CD4-positive, alpha-beta T cell treated with Interleukin-21 for 1 hour (primary cell): ENCODE measurements at places on chromosomes 13 and 19.

DNA sequence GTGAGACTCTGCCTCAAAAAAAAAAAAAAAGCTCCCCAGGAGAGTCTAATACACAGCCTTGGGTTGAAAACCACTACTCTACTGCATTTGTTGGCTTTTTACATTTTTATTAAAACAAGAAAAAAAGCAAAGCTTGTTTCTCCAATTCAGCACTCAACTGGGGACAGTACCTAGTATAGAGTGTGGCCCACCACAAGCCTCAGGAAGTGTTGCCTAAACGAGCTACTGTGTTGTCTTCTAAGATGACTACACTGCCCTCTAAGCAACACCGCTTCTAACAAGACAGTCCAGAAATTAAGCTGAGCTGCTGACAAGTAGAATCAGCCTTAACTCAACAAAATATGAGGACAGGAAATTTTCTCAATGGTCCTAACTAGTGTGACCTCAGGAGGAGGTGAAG lies 522.2 kb downstream of the FGF9 start:
- DNase-seq = no peak

- DNase-seq = no peak
Measured at GRCh38 chr19:755063-755462, 4.2 kb downstream of the MISP start.

- DNase-seq = no peak
Measured at GRCh38 chr19:57825511-57825910, 4.6 kb upstream of the ZNF587B start.

DNA sequence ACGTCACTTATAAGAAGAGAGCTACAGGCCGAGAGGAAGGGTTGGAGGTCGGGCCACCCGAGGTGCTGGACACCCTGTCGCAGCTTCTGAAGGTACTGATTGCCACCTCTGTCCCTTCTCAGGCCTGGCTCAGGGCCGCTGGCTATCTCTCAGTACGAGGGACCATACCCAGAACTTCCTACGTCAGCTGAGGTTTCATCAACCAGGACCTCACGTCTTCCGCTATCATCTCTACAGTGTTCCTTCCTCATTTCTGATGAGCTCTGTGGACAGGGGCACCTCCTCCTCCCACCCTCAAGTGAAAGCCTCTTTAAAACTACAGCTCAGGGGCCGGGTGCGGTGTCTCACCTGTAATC lies 58.2 kb upstream of the USE1 start:
- no peak for DNase-seq

DNA sequence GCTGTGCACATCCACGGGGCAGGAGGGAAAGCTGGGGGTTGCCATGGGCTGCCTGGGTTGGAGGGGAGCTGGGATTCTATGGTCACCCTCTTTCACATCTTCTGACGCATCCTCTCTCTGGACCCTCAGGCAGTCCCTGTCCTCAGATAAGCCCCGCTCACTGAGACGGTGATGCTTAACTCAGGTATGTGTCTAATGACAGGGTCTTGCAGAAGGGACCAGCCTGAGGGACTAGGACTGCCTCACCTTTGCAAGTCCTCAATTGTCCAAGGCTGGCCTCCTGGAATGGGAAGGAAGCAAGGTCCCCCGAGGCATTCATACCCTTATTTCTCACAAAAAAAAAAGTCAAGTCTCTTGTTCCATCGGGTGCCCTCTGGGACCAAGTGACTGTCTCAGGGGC lies 37.7 kb upstream of the CCNE1 start:
- DNase-seq = no peak

DNA sequence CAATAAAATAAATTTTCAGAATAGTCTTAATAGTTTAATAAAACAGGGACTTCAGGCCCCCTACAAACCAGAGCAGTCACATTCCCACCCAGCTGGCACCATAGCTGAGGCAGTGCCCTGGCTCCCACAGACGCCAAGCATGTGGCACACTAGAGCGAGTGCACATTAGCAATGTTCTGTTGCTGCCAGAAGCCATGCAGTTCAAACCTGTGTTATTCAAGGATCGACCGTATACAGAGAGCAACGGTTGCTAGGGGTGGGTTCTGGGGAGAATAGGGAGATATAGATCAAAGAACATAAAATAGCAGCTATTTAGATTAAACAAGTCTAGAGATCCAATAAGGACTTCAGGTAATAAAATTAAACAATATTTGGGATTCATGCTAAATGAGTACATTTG lies 419.3 kb upstream of the KLHL1 start:
- no peak for DNase-seq

GRCh38 chr19:33063356-33063752 lies 1.3 kb downstream of the RHPN2 start:
- no peak for DNase-seq

DNA sequence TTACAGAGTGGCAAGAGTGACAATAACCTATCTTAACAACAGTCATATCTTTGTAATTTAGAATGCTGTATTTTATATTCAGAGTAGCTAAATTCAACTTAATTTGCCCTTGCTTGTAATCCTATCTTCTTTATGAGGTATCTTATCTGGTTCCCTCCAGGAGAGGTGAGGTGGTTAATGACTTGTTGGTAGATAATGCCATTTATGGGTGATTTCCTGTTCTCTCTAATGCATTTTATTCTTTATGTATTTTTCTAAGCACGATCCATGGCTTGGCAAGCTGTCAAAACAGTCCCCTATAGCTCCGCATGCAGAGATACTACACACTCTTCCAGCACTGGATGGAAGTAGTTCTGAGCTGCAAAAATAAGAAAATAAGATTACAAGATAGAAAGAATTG lies 267.9 kb downstream of the LMO7 start:
- DNase-seq = no peak

DNA sequence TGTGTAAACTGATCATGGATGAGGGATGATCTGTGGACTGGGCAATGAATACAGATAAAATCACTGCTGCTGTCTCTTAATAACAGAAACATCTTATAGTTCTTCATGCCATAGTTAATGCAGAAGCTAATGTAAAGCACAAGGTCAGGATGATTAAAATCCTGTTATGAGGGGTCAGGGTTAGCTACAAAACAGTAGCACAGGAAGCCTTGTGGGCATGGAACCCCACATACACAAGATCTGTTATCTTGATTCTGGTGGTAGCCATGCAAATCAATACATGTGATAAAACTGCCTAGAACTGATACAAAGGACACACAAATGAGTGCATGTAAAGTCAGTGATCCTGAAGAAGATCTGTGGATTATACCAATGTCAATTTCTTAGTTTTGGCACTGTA lies 96.4 kb downstream of the KLF12 start:
- DNase-seq = peak; percentile 23

DNA sequence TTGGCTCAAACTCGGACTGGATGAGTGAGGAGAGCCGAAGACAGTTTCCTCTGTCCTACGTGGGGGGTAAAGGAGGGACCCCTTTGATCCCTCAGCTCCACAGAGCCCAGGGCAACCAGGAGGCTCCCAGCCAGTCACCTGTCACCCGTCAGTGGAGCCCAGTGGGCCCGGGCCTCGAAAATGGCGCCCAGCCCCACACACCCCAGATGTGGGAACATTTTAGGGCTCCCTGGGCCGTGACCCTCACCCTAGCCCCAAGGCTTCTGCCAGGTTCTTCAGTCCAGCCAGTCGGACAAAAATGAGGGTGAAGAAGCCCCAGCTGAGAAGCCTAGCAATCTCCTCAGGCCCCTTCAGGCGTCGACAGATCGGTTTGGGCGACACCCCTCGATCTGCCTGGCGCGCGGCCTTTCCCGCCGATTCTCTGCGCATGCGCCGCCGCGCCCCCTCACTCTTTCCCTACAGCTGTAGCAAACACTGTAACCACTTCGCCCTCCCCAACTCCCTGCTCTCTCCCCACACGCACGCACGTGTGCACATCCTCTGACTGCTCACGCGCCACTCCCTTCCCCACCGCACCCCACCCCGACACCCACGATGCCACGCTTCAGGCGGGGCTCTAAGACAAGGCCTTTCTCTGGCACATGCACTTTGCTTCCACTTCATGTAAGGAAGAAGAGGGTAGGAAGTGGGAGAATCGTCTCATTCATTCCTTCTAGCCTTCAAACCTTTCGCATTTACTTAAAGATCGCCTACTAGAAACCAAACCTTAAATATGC lies at the start of gene SLC6A16:
Gene SLC6A16, minus strand, starts transcription at position 391 of the 776 bp plus-strand sequence. CDS start 13,844 bp downstream, outside the sequence.
- DNase-seq = no peak

DNA sequence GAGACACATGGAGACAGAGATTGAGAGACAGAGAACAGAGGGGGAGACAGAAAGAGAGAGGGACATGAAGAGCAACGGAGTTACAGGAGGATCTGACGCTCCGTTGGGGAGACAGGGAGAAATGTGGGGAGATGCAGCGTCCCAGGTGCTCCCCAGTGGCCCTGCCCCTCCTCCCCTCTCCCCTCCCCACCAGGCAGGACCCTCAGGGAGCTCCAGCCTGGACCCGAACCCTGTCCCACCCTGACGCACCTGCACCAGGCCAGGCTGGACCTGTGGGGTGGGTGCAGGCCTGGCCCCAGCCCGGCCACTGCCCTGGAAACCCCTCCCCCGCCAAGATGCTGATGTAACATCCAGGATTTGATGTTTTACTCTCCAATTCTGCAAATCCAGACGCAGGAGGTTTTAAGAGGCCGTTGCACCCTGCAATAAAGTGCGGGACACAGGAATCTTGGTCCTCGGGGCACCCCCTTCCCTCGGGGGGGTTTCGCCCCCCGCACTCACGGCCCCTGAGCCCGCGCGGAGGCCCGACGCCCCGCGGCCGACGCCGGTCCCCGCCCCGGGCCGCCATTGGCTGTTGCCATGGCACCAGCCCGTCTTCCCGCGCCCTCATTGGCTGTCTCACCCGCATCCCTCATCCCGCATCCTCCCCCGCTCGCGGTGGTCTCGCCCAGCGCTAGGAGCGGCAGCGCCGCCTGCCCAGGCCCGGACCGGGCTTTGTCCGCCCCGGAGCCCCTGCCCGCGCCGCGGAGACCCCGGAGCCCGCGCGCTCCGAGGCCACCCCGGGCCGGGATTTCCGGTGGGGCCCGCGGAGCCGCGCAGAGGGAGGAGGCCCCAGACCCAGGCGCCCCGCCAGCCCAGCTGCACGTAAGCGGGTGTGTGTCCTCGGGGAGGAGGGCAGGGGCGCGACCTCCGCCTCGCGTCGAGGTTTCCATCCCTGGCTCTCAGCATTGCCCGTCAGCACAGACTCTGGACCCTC lies at the start of gene APC2:
Gene APC2, plus strand, starts transcription at position 655 of the 976 bp plus-strand sequence. CDS start 2,881 bp downstream, outside the sequence.
- peak; percentile 40 for DNase-seq

DNA sequence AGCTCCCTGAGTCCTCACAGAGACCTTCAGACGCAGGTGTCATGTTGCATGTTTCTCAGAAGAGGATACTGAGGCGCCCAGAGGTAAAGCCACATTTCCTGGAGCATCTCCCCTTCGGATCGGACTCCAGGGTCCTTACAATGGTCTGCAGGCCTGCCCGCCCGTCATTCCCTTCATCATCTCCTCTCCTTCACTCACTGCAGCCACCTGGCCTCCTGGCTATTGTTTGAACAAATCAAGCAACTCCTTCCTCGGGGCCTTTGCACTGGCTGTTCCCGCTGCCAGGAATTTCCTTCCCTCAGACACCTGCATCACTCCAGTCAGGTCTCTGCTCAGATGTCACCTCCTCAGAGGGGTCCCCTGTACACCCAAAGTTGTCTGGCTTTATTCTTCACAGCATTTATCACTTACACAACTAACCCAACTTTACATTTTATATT lies 20.3 kb downstream of the CEACAM16 start:
- DNase-seq = no peak

DNA sequence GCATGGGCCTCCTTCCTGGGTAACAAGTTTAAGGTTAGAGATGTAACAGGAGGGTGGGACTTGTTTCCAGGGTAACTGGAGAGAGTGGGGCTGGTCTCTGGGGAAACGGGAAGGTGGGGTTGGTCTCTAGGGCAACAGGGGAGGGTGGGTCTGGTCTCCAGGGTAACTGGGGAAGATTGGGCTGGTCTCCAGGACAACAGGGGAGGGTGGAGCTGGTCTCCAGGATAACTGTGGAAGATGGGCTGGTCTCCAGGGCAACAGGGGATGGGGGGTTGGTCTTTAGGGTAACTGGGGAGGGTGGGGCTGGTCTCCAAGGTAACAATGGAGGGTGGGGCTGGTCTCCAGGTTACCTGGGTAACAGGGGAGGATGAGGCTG lies 36.5 kb downstream of the SPTBN4 start:
- no peak for DNase-seq

DNA sequence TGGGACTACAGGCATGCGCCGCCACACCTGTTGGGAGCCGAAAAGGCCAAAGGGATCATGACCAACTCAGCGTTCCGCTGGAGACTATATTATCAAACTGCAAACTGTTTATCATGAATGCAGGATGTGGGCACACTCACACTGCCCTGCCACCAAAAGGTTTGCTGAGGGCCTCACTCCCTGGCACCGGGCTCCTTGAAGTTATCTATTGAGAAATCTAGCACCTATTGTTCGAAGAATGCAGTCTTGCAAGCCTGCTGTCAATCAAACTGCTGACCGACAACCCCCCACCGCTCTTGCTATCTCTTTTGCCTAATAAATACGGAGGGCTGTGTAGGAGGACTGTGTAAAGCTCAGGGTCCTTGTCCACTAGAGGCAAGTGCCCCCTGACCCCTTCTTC lies 5.2 kb upstream of the ZNF836 start:
- DNase-seq = peak; percentile 18

- DNase-seq = no peak
Measured at GRCh38 chr19:33375156-33375836, 1.8 kb downstream of the CEBPG start.

DNA sequence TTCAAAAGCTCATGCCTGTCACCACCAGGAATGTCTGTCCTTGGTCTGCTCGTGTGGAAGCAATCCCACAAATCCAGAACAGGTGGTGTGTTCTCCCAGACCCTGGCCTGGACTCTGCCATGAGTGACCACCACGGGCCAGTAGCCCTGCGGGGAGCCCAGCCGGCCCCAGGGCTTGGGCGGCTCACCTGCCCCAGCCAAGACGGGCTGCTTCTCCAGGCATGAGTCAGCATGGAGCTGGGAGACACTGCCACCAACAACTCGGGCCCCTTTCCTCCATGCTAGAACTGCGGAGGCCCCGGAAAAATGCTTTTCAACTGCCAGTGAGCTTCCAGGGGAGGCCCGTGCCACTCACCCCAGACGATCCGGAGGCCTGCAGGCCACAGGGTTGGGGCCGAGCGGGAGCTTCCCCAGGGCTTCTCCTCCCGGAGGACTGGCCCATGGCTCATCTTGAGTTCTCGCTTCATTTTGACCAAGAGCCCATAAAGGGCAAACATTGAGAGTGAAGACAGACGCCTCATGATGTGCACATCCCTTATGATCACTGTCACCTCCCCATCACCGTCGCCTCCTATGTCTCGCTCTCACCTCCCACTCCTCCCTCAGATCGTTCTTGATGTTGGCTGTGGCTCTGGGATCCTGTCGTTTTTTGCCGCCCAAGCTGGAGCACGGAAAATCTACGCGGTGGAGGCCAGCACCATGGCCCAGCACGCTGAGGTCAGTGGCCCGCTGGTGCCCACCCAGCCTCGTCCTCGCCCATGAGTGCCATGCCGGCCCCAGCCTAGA lies 16.7 kb downstream of the YIPF2 start:
- DNase-seq = no peak

DNA sequence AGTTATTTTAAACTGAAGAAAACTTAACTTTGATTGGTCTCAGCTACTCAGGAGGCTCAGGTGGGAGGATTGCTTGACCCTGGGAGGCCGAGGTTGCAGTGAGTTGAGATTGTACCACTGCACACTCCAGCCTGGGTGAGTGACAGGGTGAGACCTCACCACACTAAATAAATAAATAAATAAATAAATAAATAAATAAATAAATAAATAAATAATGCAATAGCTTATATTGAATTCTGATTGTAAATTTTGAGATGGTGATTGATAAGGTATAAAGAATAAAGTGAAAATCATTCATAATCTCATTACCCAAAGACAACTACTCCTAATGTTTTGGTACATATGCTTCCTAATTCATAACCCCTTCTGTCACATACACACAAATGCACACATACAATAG lies 58.1 kb downstream of the TUBA3C start:
- DNase-seq = no peak
